Activated T-cell treated with anti-CD3 and anti-CD28 coated beads, Interleukin-2, amount 50 U/mL, for 72 hours (primary cell): ENCODE measurements at places on chromosomes 3 and 15.

DNA sequence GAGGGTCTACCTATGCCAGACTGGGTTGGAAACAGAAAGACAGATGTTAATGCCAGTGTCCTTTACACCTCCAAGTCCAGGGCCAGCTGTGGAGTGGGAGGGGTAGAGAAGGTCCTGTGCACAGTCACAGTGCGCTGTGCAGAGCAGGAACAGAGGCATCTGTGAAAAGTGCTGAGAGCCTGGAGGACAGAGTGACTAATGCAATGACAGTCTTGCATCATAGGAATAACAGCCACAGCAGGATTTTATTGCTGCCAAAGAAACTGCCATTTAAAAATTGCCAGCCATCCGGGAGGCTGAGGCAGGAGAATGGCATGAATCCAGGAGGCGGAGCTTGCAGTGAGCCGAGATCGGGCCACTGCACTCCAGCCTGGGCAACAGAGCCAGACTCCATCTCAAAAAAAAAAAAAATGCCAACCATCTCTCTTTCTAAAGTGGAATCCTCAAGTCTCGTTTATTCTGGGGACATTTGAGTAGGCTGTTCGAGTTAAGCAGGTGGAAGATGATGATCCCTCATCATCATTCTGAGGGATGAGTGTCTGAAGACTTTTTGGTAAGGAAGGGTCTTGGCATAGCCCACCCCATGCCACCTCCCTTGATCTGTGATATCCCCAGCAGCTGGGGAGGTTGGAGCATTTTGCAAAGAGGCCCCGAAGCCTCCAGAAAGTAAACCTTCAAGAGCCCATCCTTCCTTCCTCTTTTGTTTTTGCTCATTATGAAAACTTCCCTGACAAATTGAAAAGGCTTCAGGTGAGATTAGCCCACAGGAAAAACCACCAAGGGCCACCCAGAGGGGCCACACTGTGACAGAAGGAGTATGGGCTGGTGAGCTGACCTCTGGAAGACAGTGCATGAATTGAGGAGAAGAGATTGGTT is 7.7 kb downstream of the CCR2 start:
- DNase-seq: no peak
- H3K4me3 ChIP-seq: no peak overlapping the region
- H3K36me3 ChIP-seq: no peaks in the 10 kb centered on the region

DNA sequence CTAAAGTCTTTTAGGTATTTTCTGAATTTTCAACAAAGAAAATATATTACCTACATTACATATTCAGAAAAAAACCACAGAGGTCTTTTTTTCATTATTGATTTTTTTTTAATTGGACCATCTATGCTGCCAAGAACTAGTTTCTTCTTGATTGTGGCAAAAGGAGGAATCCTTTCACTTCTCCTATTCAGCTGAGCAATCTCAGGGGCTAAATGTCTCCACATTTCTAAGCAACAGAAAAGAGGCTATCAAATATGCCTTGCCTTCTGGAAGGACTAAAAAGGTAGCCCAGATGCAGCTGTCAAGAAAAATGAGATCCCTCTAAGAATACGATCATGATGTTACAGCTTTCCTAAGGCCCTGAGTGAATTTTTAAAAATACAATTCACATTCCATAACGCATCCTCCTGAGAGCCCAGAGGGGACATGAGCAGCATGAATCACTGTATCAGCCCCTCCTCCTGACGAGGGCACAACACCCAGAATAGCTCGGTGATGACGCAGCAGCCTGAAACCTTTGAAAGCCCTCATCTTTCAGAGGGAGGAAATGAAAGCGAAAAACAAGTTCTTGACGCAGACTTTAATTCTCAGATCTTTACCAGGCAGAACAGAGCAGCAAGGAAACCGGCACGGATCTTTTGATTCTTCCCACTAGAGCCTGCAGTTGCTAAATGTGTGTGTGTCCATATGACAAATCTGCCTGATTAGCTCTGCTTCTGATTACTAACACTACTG is 24.6 kb downstream of the RUBCN start:
- H3K27ac ChIP-seq: peak overlapping the region; percentile 83
- peak; percentile 84 for DNase-seq
- H3K27me3 ChIP-seq: no peaks in the 10 kb centered on the region
- peak overlapping the region; percentile 81 for H3K4me3 ChIP-seq

DNA sequence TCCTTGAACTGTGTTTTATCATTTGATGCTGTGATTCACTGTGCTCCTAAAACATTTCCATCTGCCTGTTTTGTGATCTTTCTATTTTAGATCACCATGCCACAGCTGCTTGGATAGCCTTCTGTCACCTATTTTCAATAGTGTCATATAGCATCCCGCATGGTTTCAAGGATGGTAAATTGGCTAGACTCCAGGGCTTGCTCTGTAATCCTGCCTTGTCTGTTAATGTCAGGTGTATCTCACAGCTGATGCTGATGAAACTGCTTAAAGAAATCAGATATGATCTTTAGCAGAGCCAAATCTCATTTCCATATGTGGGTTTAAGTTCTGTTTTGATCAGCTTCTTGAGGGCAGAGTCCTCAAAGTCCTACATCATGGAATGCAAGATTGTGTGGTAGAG is 182.2 kb downstream of the UBE2E2 start:
- H3K27ac ChIP-seq: no peak overlapping the region
- DNase-seq: no peak
- H3K36me3 ChIP-seq: no peaks in the 10 kb centered on the region
- no peaks in the 10 kb centered on the region for H3K27me3 ChIP-seq
- H3K4me1 ChIP-seq: no peaks in the 10 kb centered on the region

GRCh38 chr3:98021830-98022560 is 13.1 kb downstream of the GABRR3 start:
- H3K4me3 ChIP-seq: no peak overlapping the region
- peaks cover 12% of the 10 kb centered on the region for H3K4me1 ChIP-seq
- no peaks in the 10 kb centered on the region for H3K27me3 ChIP-seq
- H3K36me3 ChIP-seq: no peaks in the 10 kb centered on the region
- DNase-seq: no peak
- H3K27ac ChIP-seq: no peak overlapping the region

- H3K27me3 ChIP-seq: no peaks in the 10 kb centered on the region
- H3K27ac ChIP-seq: peak overlapping the region; percentile 76
- H3K36me3 ChIP-seq: peaks cover 2% of the 10 kb centered on the region
- H3K4me1 ChIP-seq: peaks cover 48% of the 10 kb centered on the region
- peak overlapping the region; percentile 65 for H3K4me3 ChIP-seq
- peak; percentile 59 for DNase-seq
These were observed 35.7 kb downstream of the MGA start for GRCh38 chr15:41695750-41696436.

GRCh38 chr3:12593473-12593872 is 36.6 kb downstream of the MKRN2 start:
- no peak overlapping the region for H3K4me3 ChIP-seq
- H3K36me3 ChIP-seq: peaks cover 20% of the 10 kb centered on the region
- no peaks in the 10 kb centered on the region for H3K27me3 ChIP-seq

- H3K36me3 ChIP-seq: peaks cover 2% of the 10 kb centered on the region
- no peak for DNase-seq
- H3K4me1 ChIP-seq: no peaks in the 10 kb centered on the region
- no peak overlapping the region for H3K4me3 ChIP-seq
These were observed 64.2 kb upstream of the SLCO2A1 start for GRCh38 chr3:134093956-134094355.

DNA sequence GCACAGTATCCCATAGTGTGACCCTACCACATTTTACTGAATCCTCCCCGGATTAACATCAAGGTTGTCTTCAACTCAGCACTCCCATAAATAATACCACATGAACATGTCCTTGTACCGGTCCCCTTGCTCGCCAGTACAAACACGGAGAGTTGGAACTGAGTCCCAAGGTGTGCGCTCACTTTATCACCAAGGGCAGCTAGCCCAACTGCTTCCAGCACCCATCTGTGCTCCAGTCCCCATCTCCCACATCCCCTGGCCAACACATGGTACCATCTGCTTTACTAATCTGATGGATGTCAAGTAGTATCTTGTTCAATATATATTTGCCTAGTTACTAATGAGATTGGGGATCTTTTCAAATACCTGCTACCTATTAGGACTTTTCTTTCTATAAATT is 64.7 kb downstream of the ISG20 start:
- no peak overlapping the region for H3K4me3 ChIP-seq
- no peak for DNase-seq
- no peak overlapping the region for H3K27ac ChIP-seq
- H3K4me1 ChIP-seq: peaks cover 6% of the 10 kb centered on the region

DNA sequence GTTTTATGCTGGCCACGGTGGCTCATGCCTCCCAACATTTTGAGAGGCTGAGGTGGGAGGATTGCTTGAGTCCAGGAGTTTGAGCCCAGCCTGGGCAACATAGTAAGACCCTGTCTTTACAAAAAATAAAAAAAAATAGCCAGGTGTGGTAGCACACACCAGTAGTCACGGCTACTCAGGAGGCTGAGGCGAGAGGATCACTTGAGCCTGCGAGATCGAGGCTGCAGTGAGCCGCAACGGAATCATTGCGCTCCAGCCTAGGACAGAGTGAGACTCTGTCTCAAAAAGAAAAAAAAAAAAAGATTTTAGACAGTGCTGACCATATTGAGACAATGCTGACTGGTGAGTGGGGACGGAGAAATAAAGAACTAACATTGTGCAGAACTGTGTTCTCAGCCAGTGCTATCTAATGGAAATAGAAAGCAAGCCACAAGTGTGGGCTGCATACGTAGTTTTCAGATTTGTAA is 67.2 kb downstream of the ST6GAL1 start:
- peak overlapping the region; percentile 38 for H3K27ac ChIP-seq
- peaks cover 59% of the 10 kb centered on the region for H3K4me1 ChIP-seq
- H3K36me3 ChIP-seq: peaks cover 26% of the 10 kb centered on the region
- DNase-seq: no peak
- no peak overlapping the region for H3K4me3 ChIP-seq

DNA sequence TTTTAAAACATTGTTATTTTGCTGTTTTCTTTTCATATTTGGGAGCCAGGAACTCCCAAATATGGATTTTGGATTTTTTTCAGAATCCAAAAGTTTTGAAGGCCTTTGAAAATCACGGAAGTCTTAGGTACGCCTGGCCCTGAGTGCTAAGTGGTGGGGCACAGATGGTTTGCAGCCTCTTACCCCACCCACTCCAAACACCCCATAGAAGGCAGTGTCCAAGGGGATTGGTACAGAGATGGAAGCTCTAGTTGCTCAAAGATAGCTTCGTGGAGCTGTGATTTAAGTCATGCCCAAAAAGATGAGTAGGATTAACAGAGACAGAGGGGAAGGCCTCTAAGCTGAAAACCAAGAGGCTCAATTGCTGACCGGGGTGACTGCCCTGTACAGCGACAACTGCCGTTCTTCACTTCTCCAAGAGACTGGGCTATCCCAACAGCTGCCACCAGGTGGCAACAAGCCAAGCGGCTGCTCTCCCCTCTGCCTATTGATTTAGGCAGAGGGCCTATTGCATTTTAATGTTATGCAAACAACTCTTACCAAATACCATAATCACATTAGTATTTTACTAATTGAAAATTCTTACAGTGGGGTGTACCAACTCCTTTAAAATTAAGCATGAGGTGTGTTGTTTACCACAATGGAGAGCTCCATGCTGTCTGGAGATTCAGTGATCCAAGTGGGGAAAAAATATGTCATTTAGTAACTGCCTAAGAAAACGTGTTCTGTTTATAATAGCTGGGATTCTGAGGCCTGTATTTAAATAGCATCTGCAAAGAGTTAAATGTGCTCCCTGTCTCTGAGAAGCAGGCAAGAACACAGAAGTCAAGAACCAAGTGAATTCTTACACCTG is 64.0 kb upstream of the C15orf61 start:
- H3K4me1 ChIP-seq: no peaks in the 10 kb centered on the region
- no peaks in the 10 kb centered on the region for H3K27me3 ChIP-seq
- H3K4me3 ChIP-seq: no peak overlapping the region
